ENCODE measurements at places on chromosomes 1 and 21. TPM values are rescaled to one million over a fixed set of nuclear protein-coding genes. Genes with fewer than 3 reads are reported as not detected.
A peak's percentile ranks its signal among the peaks of the same experiment; 100 is the strongest.

GRCh38 chr1:22806584-22806983, 95.9 kb downstream of the EPHB2 start:
- DNase-seq = no peak

GRCh38 chr1:14923727-14924452, 229.7 kb upstream of the TMEM51 start:
- peak; percentile 56 for DNase-seq

DNA sequence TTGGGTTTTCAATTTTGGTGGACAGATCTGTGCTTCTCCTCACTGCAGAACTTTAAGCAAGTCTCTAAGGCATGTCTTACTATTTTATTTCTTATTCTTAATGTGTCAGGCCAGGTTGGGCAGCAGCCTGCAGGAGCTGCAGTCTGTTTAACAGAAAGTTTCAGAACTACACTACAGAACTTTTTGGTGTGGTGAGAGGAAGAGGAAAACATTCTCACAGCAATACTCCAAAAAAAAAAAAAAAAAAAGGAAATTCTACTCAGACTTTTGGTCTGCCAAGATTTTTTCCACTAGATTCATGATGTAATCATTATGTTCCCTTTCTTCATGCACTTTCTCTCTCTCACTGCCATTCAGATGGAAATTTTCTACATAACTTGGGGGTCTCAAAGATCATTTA, 255.2 kb downstream of the COL11A1 start:
- DNase-seq = no peak

DNA sequence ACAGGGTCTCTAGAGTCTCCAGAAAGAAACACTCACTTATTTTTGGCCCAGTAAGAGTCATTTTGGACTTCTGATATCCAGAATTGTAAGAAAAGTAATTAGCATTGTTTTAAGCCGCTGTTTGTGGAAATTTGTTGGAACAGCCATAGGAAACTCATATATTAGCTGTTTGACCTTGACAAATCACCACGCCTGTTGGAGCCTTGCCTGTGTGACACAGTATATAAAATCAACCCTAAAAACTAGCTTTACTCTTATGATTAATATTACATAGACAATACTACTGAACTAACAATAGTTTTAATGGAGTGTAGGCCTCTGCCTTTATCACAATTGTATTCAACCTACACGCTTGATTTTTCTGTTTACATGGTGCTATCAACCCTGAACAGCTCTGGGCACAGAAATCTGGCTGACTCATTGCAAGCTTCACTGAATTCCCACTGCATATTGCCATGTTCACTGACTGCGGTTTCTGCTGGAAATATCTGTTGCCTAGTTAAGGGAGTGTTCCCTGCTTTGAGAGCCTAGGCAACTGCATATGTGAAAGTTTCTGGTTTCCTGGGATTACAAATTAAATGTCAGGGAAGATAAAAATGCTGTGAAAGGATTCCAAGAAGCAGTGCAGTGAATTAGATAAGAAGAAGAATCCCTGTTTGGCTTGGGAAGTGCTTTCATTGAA, 419.5 kb upstream of the DEPDC1 start:
- peak; percentile 95 for DNase-seq

DNA sequence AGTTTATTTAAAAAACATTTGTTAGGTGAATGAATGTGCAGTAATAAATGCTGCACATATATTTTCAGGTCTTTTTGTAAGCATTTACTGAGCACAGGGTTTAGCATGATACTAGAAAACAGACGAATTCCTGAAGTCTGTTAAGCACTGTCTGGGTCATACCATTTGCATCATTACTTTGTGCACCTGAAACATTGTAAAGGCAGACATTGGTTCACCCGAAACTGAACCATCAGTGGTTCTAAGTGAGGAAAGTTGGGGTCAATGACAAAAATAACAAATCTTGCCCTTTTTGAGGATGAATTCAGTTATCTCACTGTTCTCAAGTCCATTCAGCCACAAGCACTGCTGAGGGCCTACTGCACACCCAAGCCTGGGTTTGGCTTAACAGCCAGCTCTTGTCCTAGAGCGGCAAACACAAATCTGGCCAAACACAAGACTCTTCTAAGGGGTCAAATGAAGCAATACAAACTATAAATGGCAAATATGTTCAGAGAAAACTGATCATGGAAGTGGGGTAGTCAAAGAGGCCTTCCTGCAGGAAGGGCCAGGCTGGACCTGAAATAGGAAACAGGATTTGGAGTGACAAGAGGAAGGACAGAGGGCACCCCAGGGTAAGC, 21.8 kb downstream of the TRABD2B start:
- no peak for DNase-seq

GRCh38 chr1:162018418-162018817, 5.3 kb downstream of the OLFML2B start:
- no peak for DNase-seq

DNA sequence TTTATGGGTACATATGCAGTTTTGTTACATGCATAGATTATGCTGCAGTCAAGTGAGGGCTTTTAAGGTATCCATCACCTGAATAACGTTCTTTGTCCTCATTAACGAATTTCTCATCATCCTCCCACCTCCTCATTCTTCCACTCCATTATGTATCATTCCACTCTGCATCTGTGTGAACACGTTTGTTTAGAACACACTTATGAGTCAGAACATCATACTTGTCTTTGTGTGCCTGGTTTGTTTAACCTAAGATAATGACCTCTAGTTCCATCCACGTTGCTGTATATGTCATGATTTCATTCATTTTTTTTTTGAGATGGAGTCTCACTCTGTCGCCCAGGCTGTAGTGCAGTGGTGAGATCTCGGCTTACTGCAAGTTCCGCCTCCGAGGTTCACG, 6.7 kb upstream of the MPC2 start:
- DNase-seq = no peak

- no peak for DNase-seq
Observed at GRCh38 chr1:236292425-236292824, 10.7 kb upstream of the ERO1B start.

- no peak for DNase-seq
Observed at GRCh38 chr1:150302338-150302737, 8.7 kb downstream of the MRPS21 start.

GRCh38 chr1:205667909-205668643, 12.2 kb downstream of the SLC45A3 start:
- no peak for DNase-seq

DNA sequence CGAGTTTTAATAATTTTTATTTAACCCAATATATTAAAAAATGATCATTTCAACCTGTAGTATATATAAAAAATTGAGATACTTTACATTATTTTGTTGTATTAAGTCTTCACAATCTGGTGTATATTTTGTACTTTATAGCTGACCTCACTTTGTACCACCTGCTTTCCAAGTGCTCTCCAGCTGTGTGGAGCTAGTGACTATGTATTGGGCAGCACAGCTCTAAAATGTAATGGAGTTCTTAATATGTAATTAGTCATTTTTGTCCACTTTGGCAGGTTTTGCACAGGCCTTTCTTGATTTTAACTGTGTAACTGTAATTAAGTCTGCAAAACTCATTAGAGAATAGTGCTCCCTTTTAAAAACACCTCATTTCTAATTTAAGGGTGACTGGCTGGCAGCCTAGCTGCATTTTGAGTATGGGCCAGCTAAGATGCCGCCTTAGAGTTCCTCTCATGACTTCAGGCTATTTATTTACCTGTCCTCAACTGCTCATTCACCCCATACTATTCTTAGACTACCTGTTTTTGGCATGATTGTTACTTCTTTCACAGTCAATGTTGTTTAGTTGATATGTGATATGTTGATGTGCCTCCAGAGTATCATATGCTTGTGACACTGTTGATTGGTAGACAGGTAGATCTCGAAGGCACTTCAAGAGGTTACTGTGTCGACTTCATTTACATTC, 43.2 kb downstream of the ZYG11B start:
- DNase-seq = no peak

GRCh38 chr1:189496768-189497167, 980.9 kb downstream of the BRINP3 start:
- DNase-seq = no peak

GRCh38 chr1:11337580-11338073, 64.6 kb downstream of the UBIAD1 start:
- DNase-seq = no peak

DNA sequence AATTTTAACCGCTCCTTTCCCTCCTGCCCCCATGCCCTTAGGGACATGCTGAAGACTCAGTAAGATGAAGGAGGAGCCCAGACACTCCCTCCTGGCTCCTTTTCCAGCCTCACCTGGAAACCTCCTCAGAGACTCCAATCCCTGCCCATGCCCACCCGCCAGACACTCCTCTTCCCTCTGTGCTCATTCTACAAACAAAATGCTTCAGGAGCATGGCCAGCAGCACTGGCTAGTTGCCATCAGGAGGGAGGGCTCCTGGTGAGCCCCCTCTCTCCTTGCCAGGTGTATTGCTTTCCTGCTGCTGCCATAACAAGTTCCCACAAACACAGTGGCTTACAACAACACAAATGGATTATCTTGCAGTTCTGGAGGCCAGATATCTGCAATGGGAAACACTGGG, 126.1 kb downstream of the PSMG1 start:
- no peak for DNase-seq

DNA sequence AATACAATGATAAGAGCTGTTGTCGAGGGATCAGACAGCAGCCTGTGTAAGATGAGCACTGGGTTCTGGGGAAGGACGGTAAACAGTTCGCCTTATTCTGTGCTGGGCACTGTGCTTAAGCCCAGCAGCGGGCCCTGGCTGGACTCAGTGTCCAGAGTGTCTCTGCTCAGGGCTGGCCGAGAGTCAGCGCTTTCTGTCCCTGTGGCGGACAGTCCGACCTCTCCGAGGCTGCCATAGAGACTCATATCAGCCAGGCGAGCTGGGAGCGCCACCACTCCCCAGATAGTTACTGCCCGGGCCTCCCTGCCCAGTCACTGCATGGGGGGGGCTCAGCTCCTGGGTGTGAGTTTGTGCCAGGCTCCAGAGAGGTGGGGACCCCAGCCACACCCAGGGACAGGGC, 14.7 kb upstream of the NPHP4 start:
- no peak for DNase-seq

DNA sequence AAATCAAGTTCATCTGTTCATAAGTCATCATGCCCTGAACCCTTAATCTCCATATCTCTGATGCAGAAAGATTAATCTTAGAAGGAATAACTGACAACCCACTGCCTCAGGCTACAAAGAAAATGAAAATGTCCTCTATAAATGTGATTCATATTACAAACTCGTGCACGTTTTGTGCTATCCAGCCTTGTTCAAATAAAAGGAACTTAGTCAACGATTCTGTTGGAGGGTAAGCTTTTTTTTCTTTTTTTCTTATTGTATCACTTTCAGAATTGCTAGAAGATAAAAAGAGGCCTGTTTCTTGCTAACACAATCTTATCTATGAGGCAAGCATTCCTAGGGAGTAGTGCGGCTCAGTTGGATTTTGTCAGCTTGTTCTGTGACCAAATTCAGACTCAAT, 228.4 kb downstream of the TM2D1 start:
- DNase-seq = no peak

DNA sequence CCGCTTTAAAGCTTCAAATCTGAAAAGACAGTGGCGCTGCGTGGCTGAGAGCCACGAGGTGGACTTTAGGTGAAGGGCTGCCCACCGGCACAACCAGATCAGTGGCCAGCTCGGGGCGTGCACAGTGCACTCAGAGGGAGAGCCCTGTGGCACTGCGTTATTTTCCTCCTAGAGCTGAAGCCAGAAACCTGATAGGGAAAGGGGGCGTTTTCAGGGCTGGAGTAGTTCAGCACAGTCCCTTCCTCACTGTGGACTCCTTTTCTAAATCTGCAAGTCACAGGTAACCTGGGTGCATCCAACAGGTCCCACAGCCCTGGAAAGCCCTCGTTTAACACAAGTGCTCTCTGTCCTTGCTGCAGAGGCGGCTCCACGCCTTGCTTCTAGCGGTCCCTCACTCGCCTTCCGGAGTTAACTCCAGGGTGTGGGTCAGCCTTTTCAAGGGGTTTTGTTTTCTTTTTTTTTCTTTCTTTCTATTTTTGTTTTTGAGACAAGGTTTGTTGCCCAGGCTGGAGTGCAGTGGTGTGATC, 81.2 kb downstream of the GALNT2 start:
- DNase-seq = no peak

GRCh38 chr1:21687081-21687529, 17.9 kb upstream of the RAP1GAP start:
- DNase-seq = peak; percentile 27

DNA sequence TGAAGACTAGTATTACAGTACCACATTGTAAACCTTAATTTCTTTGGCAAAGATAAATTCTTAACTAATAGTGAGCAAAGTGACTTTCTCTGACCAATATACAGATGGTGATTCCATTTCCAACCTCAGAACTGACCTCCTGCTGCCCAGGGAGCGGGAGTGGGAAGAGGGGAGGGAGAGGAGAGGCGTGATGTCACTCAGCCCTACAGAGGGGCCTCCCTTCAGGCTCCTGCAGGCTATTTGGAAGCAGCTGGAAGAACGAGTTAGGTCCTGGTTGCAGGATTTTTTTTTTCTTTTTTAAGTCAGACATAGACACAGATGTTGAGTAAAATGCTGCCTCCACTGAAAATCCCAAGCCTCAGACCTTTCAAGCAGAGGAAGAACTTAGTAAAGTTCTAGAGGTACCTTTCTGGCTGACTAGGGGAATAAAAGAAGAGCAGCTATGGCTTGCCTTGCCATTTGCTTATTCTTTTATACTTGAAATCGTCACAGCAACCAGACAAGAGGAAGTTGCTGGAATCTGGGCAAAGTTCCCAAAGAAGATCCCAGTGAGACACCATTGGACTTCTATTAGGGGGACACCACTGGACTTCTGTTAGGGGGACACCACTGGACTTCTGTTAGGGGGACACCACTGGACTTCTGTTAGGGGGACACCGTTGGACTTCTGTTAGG, 54.5 kb downstream of the EXO1 start:
- no peak for DNase-seq

DNA sequence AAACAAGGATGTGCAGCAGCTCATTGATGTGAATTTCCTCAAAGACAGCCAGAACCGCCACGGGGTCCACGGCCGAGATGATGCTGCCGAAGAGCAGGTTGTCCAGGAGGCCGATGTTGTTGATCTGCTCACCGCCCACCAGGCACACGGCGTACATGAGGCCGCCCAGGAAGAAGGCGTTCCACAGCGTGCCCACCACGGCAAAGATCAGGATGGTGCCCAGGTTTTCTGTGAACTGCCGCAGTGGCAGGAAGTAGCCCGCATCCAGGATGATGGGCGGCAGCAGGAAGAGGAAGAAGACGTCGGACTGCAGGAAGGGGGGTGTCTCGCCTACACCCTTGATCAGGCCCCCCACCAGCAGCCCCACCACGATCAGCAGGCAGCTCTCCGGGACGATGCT, 41.1 kb downstream of the SLC9A1 start:
- DNase-seq = no peak

GRCh38 chr1:184881941-184882913, 92.1 kb downstream of the NIBAN1 start:
- DNase-seq = peak; percentile 74

- peak; percentile 41 for DNase-seq
Observed at GRCh38 chr1:244989813-244990212, 125.5 kb upstream of the HNRNPU start.

- peak; percentile 77 for DNase-seq
Observed at GRCh38 chr1:202286622-202287097, 55.1 kb downstream of the UBE2T start.

Gene STPG1
- 9.5 TPM for total RNA-seq

Gene S100A3
- 12.8 TPM for total RNA-seq

Gene CRYBG2
- total RNA-seq = 1.8 TPM

Gene MPL
- not detected for total RNA-seq

Gene GPR61
- total RNA-seq = not detected

Gene MTARC1
- 4.5 TPM for total RNA-seq

Gene USP24
- total RNA-seq = 22.9 TPM

Gene RNF186
- total RNA-seq = not detected

Gene SORT1
- 135 TPM for total RNA-seq

Gene SYT6
- total RNA-seq = 0.39 TPM

Gene LRRC53
- total RNA-seq = not detected

Gene MIA3
- 63.5 TPM for total RNA-seq

Gene JAM2
- total RNA-seq = 7.2 TPM

Gene CHI3L1
- 0.34 TPM for total RNA-seq

Gene RHOU
- 3.5 TPM for total RNA-seq

Gene SYT2
- 0.27 TPM for total RNA-seq

Measured in astrocyte (in vitro differentiated cells and primary cell).